ENCODE measurements at places on chromosomes 11 and 22. TPM values are rescaled to one million over a fixed set of nuclear protein-coding genes. Genes with fewer than 3 reads are reported as not detected.

PARVG gene
- polyA plus RNA-seq = 2.6 TPM

DNA sequence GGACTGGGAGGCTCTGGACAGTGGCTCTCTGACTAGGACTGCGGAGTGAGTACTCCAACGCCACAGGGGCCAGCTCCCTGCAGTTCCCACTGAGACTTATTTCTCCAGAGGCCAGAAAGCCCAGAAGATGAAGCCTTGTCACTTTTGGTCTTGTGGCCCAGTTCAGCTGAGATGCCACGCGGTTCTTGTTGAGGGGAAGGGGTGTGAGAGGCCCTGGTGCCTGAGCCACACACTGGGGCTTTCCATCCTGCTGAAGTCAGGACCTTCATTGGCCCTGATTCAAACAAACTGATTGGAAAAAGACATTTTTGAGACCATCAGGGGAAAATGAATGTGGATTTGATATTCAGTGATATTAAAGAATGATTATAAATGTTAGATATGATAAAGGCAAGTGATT is 73.6 kb downstream of the UBASH3B start:
- DNase-seq = no peak

GRCh38 chr11:124743050-124743449 is 3.3 kb downstream of the NRGN start:
- DNase-seq = no peak

DNA sequence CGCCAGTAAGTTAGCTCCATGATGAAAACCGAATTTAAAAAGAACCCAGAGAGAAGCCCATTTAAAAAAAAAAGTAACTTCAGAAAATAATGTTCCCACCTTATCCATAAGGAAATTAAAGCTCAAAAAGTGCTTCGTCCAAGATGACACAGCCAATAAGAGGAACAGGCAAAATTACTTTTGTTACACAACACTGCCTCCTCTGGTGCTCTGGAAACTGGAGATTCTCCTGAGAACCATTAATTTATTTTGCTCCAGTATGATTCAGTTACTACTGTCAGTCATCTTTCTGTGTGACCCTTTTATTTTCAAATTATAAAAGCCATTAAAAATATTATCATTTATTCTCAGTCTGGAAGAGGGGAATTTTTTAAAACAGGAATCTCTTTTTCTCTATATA is 2.0 kb downstream of the IFT27 start:
- no peak for DNase-seq

DNA sequence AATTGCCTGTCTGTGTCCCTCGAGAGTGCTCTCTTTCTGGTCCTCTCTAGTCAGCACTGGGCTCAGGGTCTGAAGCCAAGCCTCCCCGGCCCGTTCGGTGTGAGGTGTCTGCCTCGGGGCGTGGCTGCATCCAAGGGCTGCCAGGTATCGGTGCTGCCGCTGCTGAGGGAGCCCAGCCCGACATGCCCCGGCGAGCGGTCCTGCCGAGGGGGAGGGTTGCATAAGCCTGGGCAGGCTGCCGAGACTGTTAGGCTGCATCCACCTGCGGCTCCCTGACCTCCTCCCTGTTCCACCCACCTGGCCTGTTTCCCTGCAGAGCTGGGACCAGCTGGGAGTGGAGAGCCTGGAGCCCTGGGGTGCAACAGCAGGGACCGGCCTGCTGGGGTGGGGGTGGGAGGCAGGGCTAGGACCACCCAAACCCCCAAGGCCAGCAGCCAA is 6.3 kb downstream of the OVOL1 start:
- DNase-seq = peak; percentile 49

DNA sequence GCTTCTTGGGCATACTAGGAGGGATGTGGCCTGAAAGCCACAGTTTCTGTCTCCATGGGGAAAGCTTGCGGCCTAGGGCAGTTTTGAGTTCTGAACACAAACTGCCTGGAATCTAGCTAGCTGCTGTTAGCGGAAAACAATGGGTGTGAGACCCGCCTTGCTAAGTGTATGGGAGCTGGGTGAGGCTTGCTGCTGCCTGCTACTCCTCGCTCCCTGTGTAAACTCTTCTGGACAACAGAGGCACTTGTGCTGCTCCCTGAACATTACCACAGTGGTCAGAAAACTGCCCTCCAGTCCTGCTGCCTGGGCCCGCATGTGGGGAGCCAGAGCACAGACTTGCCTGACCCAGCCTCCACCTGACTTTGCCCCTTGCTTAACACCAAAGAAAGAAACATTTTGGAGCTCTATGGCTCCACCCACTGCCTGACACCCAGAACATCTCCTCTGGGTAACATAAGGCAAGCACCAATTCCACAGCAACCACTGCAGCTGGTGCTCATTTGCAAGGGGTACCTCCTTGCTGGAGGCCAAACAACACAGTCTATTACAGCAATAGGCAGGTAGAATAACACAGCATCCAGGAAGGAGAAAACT is 766.3 kb upstream of the RAG2 start:
- DNase-seq = no peak

RIBC2 gene
- not detected for polyA plus RNA-seq

DNA sequence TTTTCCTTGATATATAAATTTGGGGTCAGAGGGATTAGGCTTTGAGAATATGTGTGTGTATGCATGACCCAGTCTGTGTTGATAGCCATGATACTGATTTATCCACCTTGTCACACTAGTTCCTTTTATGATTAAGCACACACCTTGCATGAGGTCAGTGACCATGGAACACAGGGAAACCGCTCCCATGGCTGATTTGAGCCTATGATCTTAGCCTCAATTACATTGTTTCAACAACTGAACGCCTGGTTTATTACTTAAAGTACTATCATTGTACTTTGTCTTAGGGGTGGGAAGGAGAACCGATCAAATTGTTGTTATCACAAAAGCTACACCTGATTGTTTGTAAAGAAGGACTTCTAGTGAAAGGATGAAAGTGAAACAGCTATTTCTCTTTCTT is 70.7 kb downstream of the ARFGAP2 start:
- DNase-seq = no peak

DNA sequence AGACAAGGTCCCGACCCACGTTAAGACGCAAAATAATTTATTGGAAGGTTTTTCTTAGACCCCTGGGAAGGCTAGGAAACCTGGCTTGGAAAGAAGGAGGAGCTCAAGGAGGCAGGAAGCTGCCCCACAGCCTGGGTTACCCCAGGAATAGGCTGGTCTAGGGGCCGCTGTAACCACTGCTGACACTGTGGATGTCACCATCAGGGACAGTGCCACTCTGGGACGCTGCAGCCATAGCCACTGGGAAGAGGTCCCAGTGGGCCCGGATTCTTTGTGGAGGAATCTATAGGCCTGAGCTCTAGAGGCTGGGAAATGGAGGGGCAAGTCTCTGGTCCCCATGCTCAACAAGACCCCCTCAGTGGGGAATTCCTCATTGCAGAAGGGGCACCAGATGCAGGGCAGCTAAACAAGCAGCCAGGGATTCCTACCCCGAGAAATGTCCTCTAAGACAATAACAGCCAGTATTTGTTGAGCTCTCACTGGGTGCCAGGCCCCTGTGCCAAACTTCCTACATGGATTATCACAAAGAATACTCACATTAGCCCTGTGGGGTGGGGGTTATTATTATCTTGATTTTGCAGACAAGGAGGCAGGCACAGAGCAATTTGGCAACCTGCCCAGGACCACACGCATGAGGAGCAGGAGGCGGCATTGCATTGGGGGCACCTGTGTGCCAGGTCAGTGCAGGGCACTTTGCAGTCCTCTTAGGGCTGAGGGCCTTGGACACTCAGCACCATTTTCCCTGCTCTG is 19.5 kb upstream of the CHKA start:
- DNase-seq = no peak

LAYN gene
- 4.4 TPM for polyA plus RNA-seq

GRCh38 chr11:118002541-118003423 is 16.6 kb downstream of the IL10RA start:
- DNase-seq = peak; percentile 84

BTBD18 gene
- not detected for polyA plus RNA-seq

FOLR3 gene
- polyA plus RNA-seq = not detected

GRCh38 chr22:30212996-30213441 is 33.5 kb downstream of the LIF start:
- DNase-seq = no peak

NCF4 gene
- polyA plus RNA-seq = 5.9 TPM

GRCh38 chr11:62702246-62702645 is 5.0 kb downstream of the BSCL2 start:
- DNase-seq = no peak

GRCh38 chr11:95231881-95232605 is 1.0 kb upstream of the SESN3 start:
- DNase-seq = peak; percentile 67

- DNase-seq = no peak
Observed at GRCh38 chr22:46738647-46739093, 618 bp upstream of the CERK start.

DNA sequence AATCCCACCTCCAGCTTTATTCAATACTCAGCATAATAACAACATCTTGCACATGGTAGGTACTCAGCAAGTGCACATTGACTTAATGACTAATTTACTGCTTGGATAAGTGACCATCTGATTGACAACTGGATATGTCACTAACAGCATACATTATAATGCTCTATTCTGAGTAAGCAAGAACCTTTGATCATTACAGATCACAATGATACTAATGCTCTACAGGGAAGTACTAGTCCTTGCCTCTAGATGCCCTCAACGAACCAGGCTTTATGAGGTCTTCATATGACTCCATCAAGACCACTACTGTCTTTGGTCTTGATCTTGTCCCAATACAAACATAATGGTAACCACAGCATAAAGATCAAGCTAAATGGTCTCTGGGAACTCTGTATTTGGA is 167.6 kb upstream of the MTMR2 start:
- DNase-seq = no peak

- DNase-seq = no peak
Observed at GRCh38 chr11:26608507-26609146, 36.6 kb upstream of the MUC15 start.

DNA sequence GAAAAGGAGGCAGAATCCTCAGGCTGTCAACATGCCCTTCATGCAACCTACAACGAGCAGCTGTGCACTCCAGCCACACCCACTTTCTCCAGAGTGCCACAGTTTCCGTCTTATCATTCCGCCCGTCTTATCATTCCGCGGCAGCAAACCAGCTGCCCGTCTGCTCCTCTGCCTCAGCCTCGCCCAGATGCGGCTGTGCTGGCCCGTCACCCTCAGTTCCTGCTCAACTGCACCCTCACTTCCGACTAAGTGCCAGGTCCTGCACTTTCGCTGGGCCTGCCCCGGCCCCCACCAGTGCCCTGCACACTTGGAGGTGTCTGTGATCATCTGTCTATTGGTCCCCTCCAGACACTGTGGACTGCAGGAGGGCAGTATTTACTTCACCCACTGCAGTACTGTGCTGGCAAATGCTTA is 43.7 kb downstream of the MICAL3 start:
- DNase-seq = no peak
